ENCODE measurements at places on chromosomes 11 and 22.

- DNase-seq, result no peak
Measured at GRCh38 chr11:17526326-17526725, 17.9 kb downstream of the USH1C start.

- no peak for DNase-seq
Measured at GRCh38 chr11:87491381-87491780, 453.6 kb downstream of the TMEM135 start.

GRCh38 chr11:72635309-72635915 is 38.8 kb downstream of the PDE2A start:
- no peak for DNase-seq

- DNase-seq, result no peak
Measured at GRCh38 chr11:25547292-25547691, 784.6 kb upstream of the ANO3 start.

DNA sequence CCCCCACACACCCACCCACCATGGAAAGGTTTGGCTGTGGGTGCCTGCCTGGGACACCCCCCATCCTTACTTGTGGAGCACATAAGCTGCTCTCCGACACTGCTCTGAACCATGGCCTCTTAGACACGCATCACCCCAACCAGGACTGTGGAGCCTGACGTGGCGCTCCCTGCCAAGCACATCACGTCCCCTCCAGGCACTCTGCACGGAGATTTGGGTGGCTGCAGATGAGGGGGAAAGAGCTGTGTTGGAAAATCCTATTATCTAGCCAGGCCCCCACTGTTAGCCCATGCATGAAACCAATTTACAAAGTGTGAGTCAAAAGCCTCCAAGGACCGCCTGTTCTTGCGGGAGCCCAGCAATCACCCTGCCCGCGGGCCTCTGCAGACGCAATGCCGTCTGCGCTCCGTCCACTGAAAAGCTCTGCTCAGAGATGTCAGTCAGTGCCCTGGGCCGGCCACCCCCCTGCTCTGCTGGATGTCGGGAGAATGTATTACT is 163.4 kb upstream of the NECTIN1 start:
- no peak for DNase-seq

DNA sequence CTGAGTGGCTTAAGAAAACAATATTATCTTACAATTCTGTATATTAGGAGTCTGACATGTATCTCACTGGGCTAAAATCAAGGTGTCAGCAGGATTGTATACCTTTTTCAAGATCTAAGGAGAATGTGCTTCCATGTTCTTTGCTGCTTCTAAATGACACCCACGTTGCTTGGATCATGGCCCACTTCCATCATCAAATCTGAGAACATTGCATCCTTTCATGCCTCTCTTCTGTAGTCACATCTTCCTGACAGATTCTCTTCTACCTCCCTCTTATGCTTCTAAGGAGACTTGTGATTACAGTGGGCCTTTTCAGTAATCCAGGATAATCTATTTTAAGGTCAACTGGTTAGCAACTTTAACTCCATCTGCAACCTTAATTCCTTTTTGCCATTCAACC is 499.4 kb downstream of the FAM181B start:
- DNase-seq, result no peak

- no peak for DNase-seq
Measured at GRCh38 chr22:24091551-24092420, 80.7 kb downstream of the CABIN1 start.

GRCh38 chr22:31221084-31221483 is 9.0 kb downstream of the LIMK2 start:
- DNase-seq, result no peak

GRCh38 chr22:46437671-46438440 is 99.6 kb downstream of the CELSR1 start:
- DNase-seq, result no peak

- DNase-seq, result no peak
Measured at GRCh38 chr11:130592056-130592455, 143.6 kb downstream of the ADAMTS15 start.

DNA sequence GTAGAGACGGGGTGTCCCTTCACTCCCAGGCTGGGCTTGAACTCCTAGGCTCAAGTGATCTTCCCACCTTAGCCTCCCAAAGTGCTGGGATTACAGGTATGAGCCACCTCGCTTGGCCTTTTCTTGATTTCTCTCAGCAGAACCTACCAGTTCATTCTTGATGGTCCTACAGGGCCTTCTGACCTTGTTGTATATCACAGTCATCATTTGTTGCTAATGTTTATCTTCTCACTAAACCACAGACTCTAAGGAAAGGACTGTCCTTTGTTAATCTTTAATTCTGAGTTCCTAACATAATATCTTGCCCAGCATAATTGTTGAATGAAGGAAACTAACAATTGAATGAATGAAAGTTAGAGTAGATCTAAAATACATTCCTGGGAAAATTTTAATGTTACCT is 22.0 kb upstream of the ZC3H12C start:
- no peak for DNase-seq

DNA sequence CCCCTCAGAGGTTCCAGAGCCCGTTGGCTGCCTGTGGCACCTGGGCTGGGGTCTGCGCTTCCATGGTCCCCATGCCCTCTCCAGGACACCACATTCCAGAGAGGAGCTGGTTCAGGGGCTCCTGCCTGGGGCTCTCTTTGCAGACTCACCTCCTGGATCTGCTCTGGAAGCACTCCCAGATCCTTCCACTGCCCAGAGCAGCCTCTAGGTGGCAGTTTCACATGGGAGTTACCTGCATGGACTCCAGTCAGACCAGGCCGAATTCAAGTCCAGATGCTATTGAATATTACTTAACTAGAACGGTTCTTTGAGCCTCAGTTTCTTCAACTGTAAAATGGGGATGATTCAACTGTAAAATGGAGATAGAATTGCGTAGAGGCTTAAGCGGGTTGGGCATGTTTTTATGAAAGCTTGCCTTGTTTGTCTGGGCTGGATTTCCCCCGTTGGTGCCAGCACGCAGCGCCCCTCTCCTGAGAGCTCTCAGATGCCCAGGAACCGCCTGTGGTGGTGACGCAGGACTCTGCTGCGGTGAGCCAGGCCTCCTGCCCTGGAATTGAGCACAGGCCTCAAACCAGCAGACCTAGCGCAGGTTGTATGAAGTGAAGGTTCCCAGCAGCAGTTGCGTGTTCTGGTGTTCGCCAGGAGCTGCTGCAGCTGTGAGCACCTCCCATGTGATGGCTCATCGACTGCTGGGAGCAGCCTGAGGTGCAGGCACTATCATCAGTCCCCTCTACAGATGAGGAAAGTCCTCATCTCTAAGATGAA is 44.2 kb downstream of the LMO1 start:
- no peak for DNase-seq

- no peak for DNase-seq
Measured at GRCh38 chr11:47589977-47590861, 3.7 kb downstream of the FAM180B start.

- no peak for DNase-seq
Measured at GRCh38 chr11:34143048-34143447, 37.6 kb downstream of the NAT10 start.

DNA sequence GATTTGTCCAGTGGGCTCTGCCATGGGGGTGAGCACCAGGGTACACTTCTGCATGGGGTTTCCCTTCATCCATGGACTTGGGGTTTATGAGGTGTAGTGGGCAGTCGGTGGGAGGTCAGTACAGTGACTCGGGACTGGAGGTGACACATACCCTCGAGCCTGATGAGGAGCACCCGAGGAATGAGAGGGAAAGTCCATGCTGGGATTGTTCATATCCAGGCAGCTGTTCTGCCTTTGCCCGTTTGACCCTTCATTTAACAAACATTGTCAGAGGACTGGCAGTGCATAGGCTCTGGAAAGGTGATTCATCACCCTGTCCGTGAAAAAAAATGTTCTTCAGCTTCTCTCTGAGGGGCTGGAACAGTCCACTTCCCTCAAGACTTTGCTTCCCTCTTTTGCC is 2.7 kb downstream of the NAV2 start:
- no peak for DNase-seq

DNA sequence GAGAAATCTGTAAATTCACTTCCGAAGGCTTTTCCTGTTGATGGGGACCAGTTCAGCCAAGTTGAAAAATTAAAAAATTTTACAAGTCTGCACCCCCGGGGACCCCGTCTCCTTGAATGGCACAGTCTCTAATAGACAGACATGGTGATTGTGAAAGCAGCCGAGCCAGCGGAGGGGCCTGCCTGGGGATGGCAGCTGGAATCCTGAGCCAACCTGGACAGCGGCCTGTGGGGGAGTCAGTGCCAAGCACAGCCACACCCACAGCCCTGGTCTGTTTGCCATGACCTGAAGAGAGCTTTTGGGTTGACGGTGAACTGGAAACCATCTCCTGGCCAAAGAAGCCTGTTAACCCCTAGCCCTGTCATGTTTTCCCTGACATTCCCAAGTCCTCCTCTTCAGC is 64.7 kb downstream of the PARVG start:
- no peak for DNase-seq

DNA sequence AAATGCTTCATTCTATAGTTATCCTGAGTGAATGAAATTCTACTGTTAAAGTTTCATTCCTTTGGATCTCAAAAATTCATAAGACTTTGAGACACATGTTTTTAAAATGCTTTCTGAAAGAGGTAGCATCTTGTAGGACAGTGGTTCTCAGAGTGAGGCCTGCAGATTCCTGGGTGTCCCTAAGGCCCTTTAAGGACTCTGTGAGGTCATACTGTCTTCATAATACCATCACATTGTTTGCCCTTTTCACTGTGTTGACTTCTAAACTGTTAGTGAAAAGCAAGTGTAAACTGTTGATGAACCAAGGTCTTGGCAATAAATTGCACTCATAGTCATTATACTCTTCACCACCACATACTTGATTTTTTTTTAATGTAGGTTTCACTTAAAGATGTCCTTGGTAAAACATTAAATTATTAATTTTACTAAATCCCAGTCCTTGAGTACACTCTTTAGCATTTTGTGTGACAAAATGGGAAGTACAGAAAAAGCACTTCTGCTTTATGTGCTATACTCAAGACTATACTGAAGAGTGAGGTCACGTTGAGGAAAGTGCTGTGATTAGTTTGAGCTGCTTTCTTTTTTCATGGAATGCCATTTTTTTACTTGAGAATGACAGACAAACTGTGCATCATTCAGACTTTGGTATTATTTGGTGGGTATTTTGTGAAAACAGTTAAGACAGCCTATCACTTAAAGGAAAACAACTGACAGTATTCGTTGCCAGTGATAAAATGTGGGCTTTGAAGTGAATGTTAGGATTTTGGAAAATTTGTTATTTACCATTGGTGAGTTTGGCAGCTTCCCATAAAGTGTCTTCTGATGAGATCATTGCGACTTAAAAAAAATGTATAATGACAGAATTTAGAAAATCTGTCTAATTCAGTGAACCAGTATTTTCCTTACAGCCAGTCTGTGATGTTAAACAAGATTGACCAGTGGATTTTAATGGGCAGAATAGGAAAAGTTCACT is 61.1 kb downstream of the SPECC1L start:
- no peak for DNase-seq

DNA sequence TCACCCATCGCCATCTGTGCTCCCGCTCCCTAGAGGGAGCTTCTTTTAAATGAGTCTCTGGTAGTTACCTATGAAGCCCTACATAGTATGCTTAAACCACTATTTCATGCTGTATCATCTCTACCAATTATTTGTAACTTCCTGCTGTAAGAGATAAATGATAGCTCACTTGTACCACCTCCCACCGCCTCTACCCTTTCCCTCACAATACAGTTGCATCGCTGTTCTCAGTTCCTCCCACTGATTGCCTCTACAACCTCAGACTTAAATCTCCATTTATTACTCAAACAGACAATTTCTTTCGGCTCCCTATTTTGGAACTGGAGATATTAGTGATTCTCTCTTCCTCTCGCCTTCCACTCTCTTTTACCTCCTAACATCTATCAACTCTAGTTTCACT is 222.9 kb upstream of the ZC3H12C start:
- DNase-seq, result no peak

- no peak for DNase-seq
Measured at GRCh38 chr22:48712558-48713271, 1115.0 kb downstream of the BRD1 start.

DNA sequence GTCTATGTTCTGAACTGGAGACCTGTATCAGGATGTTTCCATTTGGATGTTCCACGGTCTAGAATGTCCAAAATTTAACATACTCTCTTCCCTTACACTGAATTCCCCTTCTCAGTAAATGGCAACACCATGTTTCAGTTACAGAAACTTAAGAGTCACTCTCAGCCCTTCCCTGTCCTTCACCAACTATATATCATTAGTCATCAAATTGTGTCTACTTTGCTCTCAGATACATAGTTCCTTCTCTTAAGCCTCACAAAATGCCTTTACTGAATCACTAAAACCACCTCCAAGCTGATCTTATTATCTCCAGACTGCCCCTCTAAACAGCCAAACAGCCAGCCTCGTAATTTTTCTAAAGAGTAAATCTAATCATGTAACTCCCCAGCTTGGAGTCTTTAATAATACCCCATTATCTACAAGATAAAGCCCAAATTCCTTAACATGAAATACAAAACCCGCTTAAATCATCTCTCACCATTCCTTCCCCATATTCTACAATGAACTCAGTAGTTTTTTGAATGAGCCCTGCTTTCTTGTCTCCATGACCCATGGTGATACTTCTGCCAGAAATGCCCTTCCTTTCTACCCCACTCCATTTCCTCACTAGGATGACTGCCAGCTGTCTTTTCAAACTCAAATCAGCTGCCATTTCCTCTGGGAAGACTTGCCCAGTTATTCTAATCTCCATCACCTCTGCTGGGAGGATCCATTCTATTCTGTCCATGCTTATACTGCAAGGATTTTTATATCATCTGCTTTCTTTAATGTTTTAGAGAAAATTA is 102.7 kb upstream of the ARHGAP42 start:
- no peak for DNase-seq

- DNase-seq, result no peak
Measured at GRCh38 chr11:9219572-9219971, 45.6 kb downstream of the DENND5A start.

GRCh38 chr11:8706673-8707432 is 24.3 kb downstream of the RPL27A start:
- DNase-seq, result no peak

GRCh38 chr11:24132471-24132870 is 364.4 kb upstream of the LUZP2 start:
- DNase-seq, result no peak

DNA sequence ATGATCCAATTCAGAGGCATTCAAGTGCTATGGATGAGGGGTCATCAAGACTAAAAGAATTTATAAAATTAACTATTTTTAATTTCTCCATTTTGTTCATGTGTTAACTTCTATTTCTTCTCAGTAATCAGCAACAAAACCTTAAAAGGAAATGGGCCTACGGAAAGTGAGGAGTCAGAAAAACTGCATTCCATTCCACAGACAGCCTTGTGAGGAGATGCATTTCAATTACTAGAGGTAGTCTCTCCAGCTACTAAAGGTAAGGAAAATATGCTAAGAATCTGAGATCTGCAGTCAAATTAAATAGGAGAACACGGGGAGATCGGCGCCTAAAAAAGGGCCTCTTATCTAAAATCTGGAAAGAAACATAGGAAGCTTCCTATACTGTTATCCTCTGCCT is 661.7 kb downstream of the DLG2 start:
- no peak for DNase-seq

DNA sequence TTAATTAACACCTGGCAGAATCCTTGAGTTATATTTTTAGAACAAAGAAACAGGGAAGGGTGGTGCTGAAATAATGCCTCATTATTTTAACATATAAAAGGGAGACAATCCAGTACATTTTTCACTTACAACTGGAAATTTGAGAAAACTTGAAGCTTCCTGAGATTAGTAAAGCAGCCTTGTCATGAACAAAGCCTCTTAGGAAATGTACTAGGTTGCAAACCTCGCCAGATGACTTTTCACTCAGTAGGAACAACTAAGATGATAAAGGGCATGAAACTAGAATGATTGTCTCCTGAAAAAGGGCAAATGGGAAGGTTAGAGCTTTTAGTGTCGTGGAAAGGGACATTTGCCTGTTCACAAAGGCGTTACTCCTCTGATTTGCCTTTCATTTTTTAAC is 289.6 kb downstream of the ETS1 start:
- DNase-seq, result no peak
